Stimulated activated CD8-positive, alpha-beta memory T cell treated with anti-CD3 and anti-CD28 coated beads, Interleukin-12 subunit alpha, Interleukin-12 subunit beta, amount 100 ng/mL, for 4 hours (primary cell): ENCODE measurements at places on chromosomes 1 and 21.

- no peak for DNase-seq
Measured at GRCh38 chr1:185526344-185527307, 207.6 kb upstream of the HMCN1 start.

GRCh38 chr1:243470502-243470901 lies 214.7 kb downstream of the SDCCAG8 start:
- DNase-seq, result no peak

GRCh38 chr1:6157132-6157527 lies 23.0 kb downstream of the CHD5 start:
- DNase-seq, result no peak

DNA sequence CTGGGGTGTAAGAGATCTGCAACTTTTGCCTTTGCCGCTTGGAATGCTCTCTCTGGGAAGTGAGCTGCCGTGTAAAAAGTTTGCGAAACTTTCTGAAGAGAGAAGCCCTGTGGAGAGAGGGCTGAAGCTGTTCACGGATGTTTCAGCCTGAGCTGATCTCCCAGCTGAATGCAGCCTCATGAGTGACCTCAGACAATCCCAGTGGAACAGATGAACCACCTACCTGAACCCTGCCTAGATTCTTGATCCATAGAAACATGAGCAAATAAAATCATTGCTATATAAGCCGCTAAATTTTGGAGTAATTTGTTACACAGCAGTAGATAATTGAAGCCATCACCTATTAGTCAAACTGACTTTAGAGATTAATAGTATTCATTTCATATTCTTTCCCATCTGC lies 4.4 kb upstream of the ALG6 start:
- no peak for DNase-seq

DNA sequence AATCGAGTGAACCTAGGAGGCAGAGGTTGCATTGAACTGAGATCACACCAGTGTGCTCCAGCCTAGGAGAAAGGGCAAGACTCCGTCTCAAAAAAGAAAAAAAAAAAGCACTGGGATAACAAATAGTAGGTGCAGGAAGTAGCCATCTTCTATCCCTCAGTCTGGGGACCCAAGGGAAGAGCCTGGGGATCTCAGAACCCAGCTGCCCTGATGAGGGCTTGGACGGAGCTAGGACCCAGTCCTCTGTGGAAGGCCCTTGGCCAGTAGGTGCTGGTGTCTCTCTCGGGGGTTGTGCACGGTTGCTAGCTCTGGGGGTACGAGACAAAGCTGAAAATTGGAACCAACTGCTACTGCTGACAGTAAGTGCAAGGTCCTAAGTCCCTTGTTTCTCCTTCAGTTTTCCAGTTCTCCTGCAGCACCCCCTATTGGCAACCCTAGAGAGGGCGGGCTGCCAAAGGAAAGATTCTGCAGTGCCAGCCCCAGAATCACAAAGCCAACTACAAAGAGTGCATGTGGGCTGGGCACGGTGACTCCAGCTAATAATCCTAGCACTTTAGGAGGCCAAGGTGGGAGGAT lies 57.6 kb upstream of the KIF1B start:
- DNase-seq, result no peak

- DNase-seq, result no peak
Measured at GRCh38 chr21:16821588-16821987, 691.3 kb upstream of the CXADR start.

DNA sequence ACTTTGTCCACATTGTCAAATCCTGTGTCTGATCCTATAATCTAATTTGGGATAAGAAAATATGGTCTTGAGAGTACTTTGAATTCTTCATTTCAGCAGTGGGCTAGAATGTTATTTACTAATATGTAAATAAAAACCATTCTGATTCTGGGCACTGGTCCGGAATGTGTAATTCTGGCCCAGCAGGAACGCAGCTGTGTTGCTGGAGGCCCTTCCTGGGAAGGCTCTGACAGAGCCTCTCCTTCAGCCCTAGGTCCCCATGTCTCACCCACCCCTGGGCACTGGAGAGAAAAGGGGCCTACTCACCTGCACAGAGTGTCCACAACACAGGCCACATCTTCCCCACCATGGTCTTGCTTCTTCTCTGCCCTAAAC lies 251 bp downstream of the GPA33 start:
- no peak for DNase-seq

DNA sequence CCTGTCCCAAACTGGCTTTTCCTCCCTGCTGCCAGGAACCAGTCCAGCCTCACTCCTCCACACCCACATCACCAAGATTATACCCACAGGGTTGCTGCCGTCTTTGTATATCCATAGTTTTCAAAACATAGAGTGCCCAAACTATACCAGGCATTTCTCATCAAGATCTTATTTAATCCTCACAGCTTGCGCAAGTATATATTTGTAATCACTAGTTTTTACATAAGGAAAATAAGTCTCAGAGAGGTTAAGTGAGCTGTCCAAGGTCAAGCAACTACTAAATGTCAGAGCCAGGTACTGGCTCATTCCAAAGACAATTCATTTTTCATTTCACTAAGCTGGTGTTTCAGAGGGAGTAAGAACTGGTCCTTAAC lies 34.9 kb upstream of the ZNF362 start:
- DNase-seq, result no peak

GRCh38 chr21:42269386-42269785 lies 45.8 kb downstream of the TFF3 start:
- DNase-seq, result no peak

DNA sequence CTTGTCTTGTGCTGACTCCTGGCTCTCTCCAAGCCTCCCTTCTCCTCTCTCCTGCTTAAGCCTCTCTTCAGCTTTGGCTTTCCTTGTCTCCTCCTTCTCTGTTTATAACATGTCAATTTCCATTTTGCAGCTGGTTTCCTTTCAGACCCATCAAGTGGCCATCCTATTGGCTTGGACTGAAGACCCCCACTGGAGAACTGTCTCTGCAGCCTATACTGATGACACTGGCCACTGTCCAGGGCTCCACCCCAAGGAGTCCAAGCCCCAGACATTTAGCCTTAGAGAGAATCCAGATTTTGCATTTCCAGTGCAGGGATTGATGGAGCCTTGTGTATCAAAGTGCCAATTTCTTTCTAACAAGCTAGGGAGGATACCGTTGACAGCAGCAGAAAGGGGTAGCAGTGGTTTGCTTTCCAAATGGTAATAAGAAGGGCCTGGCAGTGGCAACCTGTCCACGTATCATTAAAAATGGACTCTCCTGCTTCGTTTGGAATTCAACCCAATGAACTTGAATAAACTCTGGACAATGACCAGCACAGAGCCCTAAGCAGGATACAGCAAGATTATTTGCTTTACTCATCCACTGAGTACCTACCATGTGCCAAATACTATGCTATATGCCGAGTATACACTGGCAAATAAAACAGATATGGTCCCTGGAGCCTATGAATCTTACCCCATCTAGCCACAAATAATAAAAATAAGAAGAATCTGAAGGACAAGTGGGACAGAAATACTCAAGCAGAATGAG lies 6.5 kb downstream of the OVAAL start:
- DNase-seq, result no peak

DNA sequence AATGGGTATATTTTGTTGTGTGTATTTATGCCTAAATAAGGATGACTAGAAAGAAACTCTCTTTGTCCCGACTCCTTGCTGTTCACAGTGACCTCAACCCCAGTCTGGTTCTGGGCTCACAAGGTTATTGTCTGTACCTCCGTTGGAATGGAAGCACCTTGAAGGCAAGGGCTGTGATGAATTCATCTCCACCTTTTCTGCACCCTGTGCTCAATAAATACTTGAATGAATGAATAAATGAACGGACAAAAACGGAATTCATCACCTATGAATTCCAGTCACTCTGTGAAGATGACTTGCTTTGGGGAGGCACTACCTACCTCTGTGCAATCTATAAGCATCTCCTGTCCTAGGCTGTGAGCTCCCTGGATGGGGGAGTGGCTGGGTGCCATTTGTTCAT lies 39.3 kb downstream of the HSPG2 start:
- no peak for DNase-seq

- no peak for DNase-seq
Measured at GRCh38 chr1:159970932-159971342, 16.9 kb upstream of the SLAMF9 start.

DNA sequence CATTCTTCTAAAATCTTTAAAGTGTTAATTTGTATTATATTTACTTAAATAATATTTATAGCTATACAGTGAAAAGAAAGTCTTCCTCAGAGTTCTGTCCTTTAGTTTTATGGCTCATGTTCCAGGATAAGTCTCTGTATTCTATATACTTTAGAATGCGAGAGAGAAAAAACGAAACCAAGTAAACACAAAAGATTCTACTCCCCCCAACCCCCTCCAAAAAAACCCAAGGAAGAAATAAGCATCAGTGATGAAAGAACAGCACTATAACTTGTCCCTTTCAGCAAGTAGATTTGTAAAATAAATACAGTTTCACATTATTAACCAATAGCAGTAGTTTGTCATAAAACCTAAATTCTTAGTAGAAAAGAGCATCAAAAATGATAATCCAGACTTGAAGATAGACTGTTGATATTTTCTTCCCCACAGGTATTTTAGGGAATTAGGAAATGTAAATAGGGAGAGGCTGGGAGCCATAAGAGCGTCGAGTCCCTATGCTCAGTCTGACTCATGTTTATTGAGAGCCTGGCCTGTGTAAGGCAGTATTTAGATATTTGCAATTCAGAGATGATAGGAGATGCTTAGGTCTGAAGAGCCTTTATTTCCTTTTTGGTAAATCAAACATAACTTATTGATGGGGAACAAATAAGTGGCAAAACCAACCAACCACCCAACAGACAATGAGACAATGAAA lies 35.5 kb downstream of the CDC14A start:
- no peak for DNase-seq

- DNase-seq, result no peak
Measured at GRCh38 chr1:233121947-233122559, 171.6 kb downstream of the NTPCR start.

GRCh38 chr1:29388884-29389283 lies 152.6 kb downstream of the PTPRU start:
- DNase-seq, result no peak

DNA sequence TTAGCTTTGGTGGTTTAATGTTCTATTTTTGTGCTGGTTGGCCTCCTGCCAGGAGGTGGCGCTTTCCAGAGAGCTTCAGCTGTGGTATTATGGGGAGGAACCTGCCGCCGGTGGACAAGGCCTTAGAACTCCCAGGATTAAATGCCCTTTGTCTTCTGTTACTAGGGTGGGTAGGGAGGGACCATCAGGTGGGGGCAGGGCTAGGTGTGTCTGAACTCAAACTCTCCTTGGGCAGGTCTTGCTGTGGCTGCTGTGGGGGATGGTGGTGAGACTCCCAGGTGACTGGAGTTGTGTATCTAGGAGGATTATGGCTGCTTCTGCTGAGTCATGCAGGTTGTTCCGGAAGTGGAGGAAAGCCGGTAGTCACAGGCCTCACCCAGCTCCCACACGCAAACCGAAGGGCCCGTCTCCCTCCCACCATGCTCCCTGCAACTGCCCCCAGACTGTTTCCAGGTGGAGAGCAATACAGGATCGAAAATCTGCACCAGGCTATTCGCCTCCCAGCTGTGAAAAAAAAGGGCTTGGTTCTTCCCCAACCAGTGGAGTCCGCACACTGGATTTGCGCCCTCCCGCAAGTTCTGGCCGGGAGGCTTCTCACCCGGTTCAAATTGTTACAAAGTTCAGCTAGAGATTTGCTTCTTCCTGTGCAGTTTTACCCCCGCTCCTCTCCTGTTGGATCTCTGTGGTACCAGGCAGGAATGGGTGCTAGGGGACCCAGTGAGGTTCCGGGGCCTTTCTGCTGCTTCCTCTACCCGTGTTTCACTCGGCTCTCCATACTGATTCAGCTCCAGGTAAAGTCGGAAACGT lies 220.5 kb downstream of the CENPF start:
- DNase-seq, result no peak

- no peak for DNase-seq
Measured at GRCh38 chr1:99850459-99851291, 514 bp downstream of the AGL start.

- no peak for DNase-seq
Measured at GRCh38 chr1:41955461-41956159, 36.9 kb upstream of the HIVEP3 start.

DNA sequence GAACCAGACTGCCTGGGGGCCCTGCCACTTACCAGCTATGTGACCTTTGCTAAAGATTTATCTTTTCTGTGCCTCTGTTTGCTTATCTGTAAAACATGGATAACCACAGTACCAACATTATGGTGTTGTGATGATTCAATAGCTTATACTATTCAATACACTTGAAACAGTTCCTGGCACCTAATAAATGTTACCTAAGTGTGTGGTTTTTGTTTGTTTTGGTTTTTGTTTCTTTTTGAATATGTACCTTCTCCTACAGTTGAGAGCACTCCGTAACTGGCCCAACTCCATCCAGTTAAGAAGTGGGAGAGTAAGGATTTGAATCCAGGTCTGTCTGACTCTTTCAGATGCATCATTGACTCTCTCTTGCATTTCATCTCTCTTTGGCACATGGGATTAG lies 125.8 kb upstream of the C8B start:
- DNase-seq, result no peak

GRCh38 chr1:206793620-206794019 lies 21.3 kb upstream of the IL10 start:
- no peak for DNase-seq

GRCh38 chr1:157359314-157360022 lies 192.8 kb downstream of the FCRL5 start:
- DNase-seq, result no peak
